NCI-H2081 treated with DMSO at 0.1 percent for 48 hours (cell line): ENCODE measurements at places on chromosomes 12 and 14.

- no peak for DNase-seq
Observed at GRCh38 chr12:75954041-75954440, 77.5 kb downstream of the PHLDA1 start.

DNA sequence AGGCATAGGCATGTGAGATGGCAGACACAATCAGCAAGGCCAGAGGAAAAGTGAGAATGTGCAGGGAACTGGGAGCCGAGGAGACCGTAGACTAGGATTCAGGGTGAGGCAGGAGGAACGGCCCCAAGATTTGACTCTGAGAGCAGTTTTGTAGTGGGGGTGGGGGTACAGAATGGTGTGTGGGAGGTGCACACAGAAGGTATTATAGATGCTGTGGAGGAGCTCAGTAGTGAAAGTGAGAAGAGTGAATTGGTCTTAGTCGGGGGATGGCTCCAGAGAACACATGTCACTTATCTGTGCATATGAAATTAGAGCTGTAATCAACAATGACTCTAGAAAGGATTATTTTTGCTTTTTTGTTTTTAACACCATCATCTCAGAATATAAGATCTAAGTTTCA is 11.9 kb downstream of the ZNF664 start:
- DNase-seq, result no peak

GRCh38 chr12:101854747-101855146 is 22.6 kb upstream of the DRAM1 start:
- no peak for DNase-seq

GRCh38 chr14:88733121-88733520 is 59.6 kb downstream of the EML5 start:
- no peak for DNase-seq

DNA sequence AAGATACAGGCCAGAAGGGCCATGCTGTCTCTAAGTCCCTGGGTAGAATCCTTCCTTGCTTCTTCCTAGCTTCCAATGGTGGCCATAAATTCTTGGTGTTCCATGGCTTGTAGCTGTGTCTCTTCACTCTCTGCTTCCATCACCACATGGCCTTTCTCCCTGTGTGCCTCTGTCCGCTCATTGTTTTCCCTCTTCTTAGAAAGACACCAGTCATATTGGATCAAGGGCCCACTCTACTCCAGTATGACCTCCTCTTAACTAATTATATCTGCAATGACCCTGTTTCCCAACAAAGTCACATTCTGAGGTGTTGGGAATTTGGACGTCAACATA is 7.6 kb upstream of the MAP1LC3B2 start:
- DNase-seq, result no peak

DNA sequence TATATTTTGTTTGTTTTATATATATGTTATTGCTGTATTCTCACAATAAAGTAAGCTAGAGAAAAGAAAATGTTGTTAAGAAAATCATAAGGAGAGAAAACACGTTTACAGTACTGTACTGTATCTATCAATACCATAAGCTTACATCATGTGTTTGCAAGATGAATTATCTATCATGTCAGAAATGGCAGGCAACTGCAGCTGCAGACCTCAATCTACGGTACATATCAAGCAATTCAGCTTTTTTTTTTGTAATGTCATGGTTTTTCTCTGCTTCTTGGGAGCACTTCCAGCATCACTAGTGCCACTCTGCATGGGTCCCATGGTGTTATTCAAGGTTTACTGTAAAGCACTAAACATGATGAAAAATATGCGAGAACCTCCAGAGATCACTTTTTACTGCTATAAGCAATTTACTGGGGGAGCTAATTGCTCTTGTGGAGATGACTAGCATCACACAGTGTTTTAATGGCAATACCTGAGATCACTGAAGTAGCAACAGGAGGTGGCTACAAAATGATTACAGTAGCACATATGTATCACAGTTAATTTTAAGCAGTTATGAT is 9.0 kb upstream of the KRT2 start:
- no peak for DNase-seq

- DNase-seq, result no peak
Observed at GRCh38 chr12:131806674-131807073, 21.5 kb upstream of the MMP17 start.

DNA sequence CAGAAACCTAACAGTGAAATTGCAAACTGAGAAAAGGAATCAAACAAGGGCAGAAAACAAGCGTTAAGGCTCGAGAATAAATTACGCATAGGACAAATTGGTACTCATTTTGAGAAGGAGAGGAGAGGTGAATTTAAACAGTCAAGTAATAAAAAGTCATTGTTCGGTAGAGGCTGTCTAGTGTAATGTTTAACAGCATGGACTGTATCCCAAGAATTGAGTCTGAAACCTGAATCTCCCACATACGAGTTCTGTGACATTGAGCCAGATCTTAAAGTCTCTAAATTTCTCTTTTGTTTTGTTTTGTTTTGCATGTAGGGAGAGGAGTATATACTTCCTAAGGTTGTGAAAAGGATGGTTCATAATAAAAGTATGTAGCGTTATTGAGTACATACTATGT is 216.5 kb upstream of the BTG1 start:
- no peak for DNase-seq

GRCh38 chr14:70192915-70193314 is 4.2 kb upstream of the SLC8A3 start:
- DNase-seq, result no peak

- no peak for DNase-seq
Observed at GRCh38 chr14:34911209-34912150, 36.3 kb upstream of the BAZ1A start.

GRCh38 chr14:61503167-61503801 is 181.9 kb downstream of the PRKCH start:
- DNase-seq, result no peak

DNA sequence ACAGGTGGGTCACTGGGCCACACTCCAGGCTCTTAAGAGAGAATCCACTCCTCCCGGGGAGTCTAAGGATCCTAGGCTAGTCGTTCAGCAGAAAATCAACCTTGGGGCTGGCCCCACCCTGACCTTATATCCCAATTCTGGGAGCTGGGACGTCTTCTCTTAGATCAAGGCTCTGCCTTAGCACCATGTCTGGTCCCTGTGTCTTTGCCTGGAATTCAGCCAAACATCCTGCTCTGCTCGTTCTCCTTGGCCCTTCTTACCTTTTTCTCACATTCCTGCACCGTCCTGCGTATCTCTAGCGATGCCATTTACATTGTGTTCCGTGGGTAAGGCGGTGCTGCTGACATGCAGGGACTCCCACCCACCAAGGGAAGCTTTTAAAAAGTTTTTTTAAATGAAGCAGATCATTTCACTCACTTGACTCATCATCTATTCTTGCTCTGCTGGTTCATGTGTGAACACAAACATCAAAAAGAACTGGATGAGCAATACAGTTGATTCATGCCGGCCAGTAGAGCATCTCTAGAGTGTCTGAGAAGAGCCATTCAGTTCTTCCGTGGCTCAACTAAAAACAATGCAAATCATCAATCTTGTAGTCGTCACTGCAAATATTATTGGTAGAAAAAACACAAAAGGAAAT is 50.2 kb downstream of the KCNK13 start:
- no peak for DNase-seq

- no peak for DNase-seq
Observed at GRCh38 chr12:9343731-9344130, 135.5 kb upstream of the PZP start.

DNA sequence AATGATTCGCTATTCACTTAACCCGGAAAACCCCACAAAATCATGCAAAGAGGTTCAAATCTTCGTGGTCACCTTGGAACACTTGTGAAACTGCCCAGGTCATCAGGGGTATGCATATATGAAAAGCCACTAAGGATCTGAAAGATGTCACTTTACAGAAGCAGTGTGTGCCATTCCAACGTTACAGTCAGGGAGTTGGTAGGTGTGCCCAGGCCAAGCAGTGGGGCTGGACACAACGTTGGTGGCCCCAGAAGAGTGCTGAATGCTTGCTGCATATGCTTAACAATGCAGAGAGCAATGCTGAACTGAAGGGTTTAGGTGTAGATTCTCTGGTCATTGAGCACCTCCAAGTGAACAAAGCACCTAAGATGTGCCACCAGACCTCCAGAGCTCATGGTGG is 51.1 kb upstream of the EIF5 start:
- DNase-seq, result no peak

DNA sequence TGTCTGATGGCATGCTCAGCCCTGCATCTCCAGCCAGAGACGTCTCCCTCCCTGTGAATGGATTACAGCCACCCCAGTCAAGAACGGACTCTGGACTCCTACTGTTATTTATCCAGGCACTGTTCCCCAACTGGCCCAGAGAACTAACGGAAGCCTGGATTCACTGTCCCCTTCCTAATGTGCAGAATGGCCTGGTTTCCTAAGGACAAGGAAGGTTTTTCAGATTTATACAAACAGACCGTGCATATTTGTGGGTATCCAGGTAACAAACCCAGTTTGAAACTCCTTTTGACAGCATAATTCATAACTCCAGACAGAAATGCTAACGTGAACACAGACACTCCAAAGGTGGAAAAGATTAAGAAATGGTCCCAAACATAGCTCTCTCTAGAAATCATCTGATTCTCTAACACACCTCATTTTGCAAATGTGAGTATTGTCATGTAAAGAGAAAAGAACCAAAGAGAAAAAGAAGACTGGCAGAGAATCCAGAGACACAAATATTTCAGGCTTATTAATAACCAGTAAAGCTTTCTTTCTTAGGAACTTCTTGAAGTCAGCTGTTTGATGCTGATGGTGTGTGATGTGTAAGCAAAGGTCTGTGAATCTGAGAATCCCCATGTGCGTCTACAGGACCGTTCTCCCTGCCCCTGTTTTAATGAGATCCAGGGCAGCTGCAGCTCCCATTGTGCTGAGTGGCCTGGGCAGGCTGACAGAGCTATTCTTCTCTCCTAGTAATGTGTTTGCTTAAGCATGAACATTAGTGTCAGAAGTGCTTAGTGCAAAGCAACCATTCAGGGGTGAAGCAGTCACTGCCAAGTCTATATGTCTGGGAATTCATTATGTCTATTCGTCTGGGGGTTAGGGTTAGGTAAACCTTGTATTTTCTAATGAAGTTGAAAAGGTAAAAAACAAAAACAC is 86.8 kb upstream of the HIF1A start:
- peak; percentile 83 for DNase-seq

GRCh38 chr14:26255213-26255612 is 342.6 kb downstream of the NOVA1 start:
- no peak for DNase-seq

DNA sequence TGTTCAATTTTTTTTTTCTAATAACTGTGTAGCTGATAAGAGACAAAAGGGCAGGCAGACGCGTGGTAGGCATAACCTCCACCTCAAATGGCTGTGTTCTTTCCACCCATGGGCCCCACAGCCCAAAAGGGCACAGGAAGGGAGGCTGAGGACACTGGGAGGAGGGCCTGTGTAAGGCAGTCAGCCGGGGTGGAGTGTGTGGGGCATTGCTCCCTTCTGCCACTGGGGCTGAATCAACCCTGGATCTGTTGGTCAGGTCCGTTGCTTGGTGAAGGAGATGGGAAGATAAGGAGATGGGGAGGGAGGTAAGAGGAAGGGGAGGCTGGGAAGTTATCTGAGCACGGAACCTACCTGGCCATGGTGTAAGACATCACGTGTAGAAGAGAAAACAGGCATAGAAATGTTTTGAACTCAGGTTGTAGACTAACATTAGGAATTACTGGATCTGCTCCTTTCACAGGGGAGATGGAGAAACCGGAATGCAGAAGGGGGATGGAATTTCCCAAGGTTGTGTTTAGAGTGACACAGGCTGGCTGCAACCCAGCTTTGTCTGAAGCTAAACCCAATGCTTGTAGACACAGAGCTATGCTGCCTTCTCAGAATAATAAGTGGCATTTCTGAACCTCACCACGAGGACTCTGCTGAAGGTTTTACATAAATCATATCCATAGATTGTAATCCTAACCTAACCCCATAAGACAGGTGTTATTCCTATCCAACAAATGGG is 138.5 kb upstream of the NOS1 start:
- no peak for DNase-seq

GRCh38 chr12:89731089-89731488 is 22.5 kb upstream of the ATP2B1 start:
- DNase-seq, result no peak

- DNase-seq, result no peak
Observed at GRCh38 chr14:70893858-70894291, 13.4 kb upstream of the PCNX1 start.

- no peak for DNase-seq
Observed at GRCh38 chr14:34003082-34003668, 52.3 kb upstream of the EGLN3 start.

DNA sequence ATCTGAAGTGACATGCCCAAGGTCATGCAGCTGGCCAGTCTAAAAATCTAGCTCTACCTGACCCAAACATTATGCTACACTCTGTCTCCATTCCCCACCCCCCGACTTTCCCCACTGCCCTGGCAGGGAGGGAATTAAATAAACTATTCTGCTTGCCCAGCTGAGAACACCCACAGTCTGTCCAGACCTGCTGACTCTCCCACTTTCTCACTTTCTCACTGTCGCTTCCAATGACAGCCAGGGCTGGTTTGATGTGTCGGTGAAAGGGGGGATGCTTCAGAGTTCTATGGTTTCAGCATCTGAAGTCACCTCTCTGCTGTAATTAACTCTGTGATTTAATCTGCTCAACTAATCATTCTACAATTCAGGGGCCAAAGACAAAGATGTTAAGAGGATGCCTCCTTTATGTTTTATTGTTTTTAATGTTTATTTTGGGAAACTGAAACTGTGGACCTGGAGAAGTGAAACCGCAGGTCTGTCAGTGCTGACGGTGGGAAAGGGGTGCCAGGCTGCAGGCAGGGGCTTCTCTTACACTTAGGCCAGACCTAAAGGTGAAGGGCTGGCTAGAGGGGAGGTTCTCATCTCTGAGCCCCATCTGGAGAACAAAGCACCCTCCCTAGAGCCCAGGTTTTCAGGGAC is 8.1 kb upstream of the MSI1 start:
- no peak for DNase-seq

DNA sequence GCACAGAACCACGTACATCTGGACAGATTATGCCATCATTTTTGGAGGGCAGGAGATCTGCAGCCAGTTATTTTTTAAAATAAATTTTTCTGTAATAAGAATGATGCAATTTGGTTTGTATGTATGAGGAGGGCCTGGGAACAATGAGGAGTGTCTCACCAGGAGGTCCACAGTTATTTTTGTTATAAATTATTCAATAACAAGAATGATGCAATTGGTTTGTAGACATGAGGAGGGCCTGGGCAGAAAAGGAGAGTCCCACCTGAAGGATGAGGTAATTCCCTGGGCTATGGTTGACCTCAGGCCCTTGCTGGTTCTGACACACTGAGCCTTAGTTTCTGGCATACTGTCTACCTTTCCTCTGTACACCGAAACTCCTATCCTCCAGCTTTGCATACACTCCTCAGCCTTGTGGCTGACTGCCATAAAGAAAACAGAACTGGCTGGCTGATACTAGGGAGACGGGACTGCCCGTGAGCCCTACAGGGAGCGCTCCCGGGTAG is 9.0 kb upstream of the DCD start:
- no peak for DNase-seq

DNA sequence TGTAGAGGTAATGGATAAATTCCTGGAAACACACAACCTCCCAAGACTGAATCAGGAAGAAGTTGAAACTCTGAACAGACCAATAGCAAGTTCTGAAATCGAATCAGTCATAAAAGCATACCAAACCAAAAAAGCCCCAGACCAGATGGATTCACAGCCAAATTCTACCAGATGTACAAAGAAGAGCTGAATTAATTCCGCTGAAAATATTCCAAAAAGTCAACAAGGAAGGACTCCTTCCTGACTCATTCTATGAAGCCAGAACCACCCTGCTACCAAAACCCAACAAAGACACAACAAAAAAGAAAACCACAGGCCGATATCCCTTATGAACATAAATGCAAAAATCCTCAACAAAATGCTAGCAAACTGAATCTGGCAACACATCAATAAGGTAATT is 81.5 kb downstream of the SLC38A4 start:
- no peak for DNase-seq
